ENCODE measurements at places on chromosomes 16 and 17. TPM values are rescaled to one million over a fixed set of nuclear protein-coding genes. Genes with fewer than 3 reads are reported as not detected.

DNA sequence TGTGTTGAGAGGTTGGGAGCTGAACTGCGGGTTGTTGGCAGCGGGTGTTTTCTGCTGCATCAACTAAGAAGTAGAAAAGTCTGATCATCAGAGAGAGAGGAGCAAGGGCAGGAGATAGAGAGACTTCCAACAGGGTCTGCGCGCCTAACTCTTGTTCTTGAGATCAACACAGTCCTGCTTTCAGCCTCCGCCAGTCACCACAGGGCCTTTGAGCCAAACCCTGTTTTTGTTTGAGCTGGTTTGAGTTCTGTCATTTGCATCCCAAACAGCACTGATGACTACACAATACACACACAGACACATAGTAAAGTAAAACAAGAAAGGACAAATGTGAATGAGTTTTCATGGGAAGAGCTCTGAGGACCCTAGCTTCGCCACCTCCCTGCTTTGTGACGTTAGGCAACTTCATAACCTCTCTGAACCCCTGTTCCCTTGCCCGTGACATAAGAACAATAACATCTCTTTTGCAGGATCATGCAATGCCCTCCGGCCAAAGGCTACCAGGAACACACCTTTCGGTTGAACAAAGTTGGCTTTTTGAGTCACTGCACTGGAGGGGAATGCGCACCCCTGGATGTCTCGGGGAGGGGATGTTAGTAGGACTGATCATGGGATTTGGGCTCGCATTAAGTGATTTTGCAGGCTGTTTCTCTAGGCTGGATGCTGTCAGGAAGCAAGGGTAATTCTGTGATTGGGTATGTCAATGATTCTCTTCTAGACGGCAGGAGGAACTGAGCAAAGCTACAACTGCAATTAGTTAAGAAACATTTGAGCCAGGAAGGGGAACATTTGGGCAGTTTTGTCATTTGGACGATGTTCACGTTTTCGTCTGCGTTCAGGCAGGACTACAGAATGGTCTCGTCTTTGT, 92.3 kb downstream of the C16orf78 start:
- no peak overlapping the region for H3K27ac ChIP-seq
- peaks cover 2% of the 10 kb centered on the region for H3K4me1 ChIP-seq
- H3K27me3 ChIP-seq, result peaks cover 30% of the 10 kb centered on the region
- H3K36me3 ChIP-seq, result no peaks in the 10 kb centered on the region
- DNase-seq, result peak; percentile 77

GRCh38 chr16:21953541-21953902, 361 bp downstream of the UQCRC2 start:
- no peaks in the 10 kb centered on the region for H3K27me3 ChIP-seq
- peak overlapping the region; percentile 98 for H3K27ac ChIP-seq
- DNase-seq, result no peak
- H3K36me3 ChIP-seq, result peaks cover 11% of the 10 kb centered on the region
- peaks cover 28% of the 10 kb centered on the region for H3K4me1 ChIP-seq

DNA sequence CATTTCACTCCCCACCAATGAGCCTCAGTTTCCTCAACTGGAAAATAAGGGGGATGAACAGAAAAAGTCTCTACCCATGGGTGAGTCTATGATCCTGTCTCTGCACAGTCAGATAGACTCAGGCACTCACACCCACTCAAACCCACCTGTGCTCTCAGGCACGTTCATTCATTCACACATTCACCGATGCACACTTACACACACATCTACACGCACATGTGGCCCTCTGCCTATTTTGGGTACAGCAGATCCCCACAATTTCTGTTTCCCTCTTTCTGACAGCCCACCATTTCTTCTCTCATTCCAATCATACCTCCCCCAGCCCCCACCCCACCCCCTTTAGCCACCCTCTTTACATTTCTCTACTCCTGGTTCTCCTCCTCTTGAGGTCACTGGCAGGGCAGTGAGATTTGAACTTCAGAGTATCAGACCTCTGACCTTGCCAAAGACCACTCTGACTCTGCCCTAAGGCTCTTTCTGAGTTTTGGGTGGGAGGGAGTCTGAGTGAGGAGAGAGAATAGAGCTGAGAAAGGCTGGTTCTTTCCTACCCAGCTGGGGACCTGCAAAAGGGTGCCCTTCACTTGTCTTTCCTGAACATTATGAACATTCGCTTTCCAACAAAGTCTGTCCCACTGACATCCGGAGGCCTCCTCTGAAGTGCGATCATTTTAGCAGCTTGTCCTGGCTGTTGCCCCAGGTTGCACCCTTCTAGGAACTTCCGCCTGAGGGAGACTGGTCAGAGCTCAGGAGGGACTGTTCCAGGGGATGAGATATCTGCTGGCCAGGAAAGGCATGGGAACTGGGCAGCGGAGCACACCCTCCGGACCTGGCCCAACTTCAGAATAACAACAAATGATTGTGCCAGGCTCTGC, 10.1 kb upstream of the COL1A1 start:
- H3K27me3 ChIP-seq, result no peaks in the 10 kb centered on the region
- H3K4me3 ChIP-seq, result peak overlapping the region; percentile 49

DNA sequence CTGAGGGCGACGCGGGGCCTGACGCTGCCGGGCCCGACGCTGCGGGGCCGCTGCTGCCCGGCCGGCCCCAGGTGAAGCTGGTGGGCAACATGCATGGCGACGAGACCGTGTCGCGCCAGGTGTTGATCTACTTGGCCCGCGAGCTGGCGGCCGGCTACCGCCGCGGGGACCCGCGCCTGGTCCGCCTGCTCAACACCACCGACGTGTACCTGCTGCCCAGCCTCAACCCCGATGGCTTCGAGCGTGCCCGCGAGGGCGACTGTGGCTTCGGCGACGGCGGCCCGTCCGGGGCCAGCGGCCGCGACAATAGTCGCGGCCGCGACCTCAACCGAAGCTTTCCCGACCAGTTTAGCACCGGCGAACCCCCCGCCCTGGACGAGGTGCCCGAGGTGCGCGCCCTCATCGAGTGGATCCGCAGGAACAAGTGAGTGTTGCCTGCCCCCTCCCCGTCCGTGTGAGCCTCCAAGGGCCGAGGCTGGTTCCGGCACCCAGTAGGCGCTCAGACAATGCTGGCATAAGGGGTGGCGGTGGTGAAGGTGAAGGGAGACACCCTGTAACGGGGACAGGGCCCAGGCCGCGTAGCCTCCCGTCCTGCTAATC, 676 bp downstream of the CPD start:
- peak overlapping the region; percentile 83 for H3K4me3 ChIP-seq
- H3K27me3 ChIP-seq, result peaks cover 6% of the 10 kb centered on the region
- no peak for DNase-seq
- H3K4me1 ChIP-seq, result peaks cover 51% of the 10 kb centered on the region
- peak overlapping the region; percentile 59 for H3K27ac ChIP-seq
- no peaks in the 10 kb centered on the region for H3K36me3 ChIP-seq

- H3K27me3 ChIP-seq, result peaks cover 12% of the 10 kb centered on the region
- H3K36me3 ChIP-seq, result peaks cover 32% of the 10 kb centered on the region
- H3K4me1 ChIP-seq, result peaks cover 15% of the 10 kb centered on the region
These were observed 672 bp downstream of the CMTR2 start for GRCh38 chr16:71288570-71288889.

GRCh38 chr16:88007321-88007731, 56.1 kb downstream of the BANP start:
- no peak overlapping the region for H3K27ac ChIP-seq
- H3K27me3 ChIP-seq, result no peaks in the 10 kb centered on the region
- no peak overlapping the region for H3K4me3 ChIP-seq
- no peak for DNase-seq

DNA sequence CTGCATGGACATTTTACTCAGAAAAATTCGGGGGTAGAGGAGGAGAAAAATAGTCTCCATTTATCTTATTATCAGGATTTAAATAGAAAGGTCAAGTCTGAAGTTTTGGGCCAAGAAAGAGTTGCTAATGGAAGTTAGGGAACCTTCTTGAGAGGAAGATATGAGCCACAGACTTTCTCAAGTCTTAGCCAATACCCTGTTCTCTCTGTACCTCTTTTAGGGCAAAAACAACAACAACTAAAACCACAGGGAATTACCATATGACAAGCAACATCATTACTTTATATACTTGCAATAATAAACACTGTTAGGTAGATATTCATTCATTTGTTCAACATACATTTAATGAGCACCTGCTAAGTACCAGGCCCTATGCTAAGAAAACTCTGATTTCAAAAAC, 282.2 kb upstream of the CDH5 start:
- no peaks in the 10 kb centered on the region for H3K27me3 ChIP-seq
- H3K4me1 ChIP-seq, result no peaks in the 10 kb centered on the region
- no peak overlapping the region for H3K4me3 ChIP-seq
- DNase-seq, result no peak
- no peak overlapping the region for H3K27ac ChIP-seq
- no peaks in the 10 kb centered on the region for H3K36me3 ChIP-seq

- H3K4me3 ChIP-seq, result no peak overlapping the region
- H3K4me1 ChIP-seq, result no peaks in the 10 kb centered on the region
- H3K27ac ChIP-seq, result no peak overlapping the region
These were observed 126.3 kb upstream of the IRX3 start for GRCh38 chr16:54412777-54413455.

- peak; percentile 86 for DNase-seq
- no peaks in the 10 kb centered on the region for H3K27me3 ChIP-seq
- H3K27ac ChIP-seq, result peak overlapping the region; percentile 86
- H3K4me1 ChIP-seq, result peaks cover 69% of the 10 kb centered on the region
- peaks cover 4% of the 10 kb centered on the region for H3K36me3 ChIP-seq
These were observed 78.4 kb downstream of the SLC39A11 start for GRCh38 chr17:73013816-73014663.

DNA sequence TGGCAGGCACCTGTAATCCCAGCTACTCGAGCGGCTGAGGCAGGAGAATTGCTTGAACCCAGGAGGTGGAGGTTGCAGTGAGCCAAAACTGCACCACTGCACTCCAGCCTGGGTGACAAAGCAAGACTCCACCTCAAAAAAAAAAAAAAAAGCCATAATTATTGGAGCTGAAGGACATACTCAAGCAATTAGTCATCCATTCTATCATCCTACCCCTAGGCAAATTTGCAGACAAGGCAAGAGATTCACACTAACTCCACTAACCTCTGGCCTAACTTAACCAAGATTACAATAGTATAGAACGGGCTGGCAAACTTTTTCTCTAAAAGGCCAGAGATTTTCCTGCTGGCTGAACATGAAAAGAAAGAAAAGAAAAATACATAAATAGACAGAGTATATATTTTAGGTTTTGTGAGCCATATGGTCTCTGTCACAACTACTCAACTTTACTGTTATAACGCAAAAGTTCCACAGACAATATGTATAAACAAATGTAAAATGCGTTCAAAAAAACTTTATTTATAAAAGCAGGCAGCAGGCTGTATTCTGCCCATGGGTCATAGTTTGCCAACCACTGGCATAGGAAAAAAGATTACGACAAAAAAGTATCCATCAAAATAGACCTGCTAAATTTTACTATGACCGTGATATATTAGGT, 29.7 kb downstream of the BRIP1 start:
- H3K4me1 ChIP-seq, result peaks cover 19% of the 10 kb centered on the region
- no peaks in the 10 kb centered on the region for H3K36me3 ChIP-seq
- no peaks in the 10 kb centered on the region for H3K27me3 ChIP-seq
- H3K4me3 ChIP-seq, result no peak overlapping the region

DNA sequence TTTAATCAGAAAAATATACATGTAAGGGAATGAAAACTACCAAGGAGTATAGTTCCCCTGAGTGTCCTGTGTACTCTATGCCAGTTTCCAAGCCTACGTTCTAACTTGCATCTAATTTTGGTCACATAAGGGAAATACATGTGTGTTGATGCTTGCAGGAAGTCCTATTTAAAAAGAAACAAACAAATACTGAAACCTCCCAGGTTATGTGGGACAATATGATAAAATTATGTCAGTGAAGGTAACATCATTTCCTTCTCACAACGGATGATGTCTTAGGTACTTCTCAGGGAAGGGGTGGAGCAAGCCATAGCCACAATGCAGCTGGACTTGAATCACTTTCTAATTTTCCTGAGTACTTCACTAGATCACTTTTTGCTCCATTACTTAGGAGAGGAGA, 115.9 kb downstream of the ZFHX3 start:
- peak overlapping the region; percentile 83 for H3K27ac ChIP-seq
- H3K4me1 ChIP-seq, result peaks cover 89% of the 10 kb centered on the region
- peaks cover 11% of the 10 kb centered on the region for H3K36me3 ChIP-seq

DNA sequence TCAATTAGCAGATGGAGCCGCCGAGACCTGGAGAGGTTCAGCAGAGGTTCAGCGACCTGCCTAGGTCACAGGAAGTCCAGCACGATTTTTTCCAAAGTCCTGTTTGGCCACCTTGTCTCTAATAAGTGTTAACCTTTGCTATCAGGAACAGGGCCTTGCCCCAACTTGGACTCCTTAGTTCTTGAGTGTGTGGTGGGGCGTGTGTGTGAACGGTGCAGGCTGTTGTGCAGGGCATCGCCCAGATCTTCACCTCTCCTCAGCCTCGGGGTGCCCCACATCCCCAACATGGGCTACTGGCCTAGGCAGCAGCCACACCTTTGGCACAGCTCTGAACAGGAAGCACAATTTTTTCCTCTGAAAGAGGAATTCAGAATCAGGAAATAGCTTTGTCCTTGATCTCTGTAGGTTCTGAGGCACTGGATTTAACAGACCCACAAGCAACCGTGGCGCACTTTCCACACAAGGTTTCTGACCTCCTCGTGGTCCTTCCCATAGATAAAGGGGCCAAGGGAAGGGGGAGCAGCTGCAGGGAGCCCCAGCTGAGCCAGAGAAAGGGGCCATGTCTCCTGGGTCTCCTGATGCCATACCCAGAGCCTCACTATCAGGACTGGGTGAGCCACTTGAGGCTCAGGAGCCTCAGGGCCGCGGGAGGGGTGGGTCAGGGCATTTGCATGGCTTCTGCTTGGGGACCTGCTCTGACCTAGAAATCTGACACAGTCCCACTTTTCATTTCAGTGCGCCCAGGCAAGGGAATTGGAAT, 10.4 kb downstream of the MPRIP start:
- H3K27me3 ChIP-seq, result no peaks in the 10 kb centered on the region
- H3K4me3 ChIP-seq, result no peak overlapping the region
- peak overlapping the region; percentile 18 for H3K27ac ChIP-seq
- H3K36me3 ChIP-seq, result no peaks in the 10 kb centered on the region
- peaks cover 45% of the 10 kb centered on the region for H3K4me1 ChIP-seq

DNA sequence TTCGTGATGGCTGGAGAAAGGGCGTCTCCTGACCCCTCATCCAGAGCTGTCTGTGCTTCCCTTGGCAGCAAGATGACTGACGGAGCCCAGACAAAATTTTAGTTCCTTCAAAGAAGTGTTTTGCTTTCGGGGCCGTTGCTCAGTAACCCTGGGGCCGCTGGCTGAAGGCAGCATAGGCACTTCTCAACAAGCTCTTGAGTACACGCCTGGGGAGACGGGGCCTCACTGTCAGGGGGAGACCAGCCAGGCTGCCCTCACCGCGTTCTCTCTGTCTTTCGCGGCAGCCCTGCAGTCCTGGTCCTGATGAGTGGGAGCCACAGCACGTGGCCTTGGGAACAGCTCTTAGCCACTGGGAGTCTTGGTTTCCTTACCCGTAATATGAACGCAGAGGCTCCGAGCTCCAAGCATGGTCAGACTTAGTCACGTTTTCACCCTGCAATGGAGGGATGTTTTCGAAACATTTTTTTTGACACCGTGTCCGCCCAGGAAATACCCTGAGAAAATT, 86.0 kb downstream of the IRF8 start:
- H3K4me3 ChIP-seq, result no peak overlapping the region
- H3K36me3 ChIP-seq, result no peaks in the 10 kb centered on the region
- H3K27me3 ChIP-seq, result peaks cover 35% of the 10 kb centered on the region
- no peak overlapping the region for H3K27ac ChIP-seq
- no peak for DNase-seq
- no peaks in the 10 kb centered on the region for H3K4me1 ChIP-seq

Gene SLC35G6
- not detected for total RNA-seq

Gene TMC7
- total RNA-seq, result 1.2 TPM

Gene JPH3
- total RNA-seq, result 3.1 TPM

Gene PRSS27
- 4.2 TPM for total RNA-seq

Gene LGALS9
- 3.1 TPM for total RNA-seq

Gene ASIC2
- not detected for total RNA-seq
